ENCODE measurements at places on chromosomes 2 and 18. TPM values are rescaled to one million over a fixed set of nuclear protein-coding genes. Genes with fewer than 3 reads are reported as not detected.
A peak's percentile ranks its signal among the peaks of the same experiment; 100 is the strongest.

- DNase-seq: no peak
Measured at GRCh38 chr18:49874238-49874637, 60.9 kb upstream of the ACAA2 start.

DNA sequence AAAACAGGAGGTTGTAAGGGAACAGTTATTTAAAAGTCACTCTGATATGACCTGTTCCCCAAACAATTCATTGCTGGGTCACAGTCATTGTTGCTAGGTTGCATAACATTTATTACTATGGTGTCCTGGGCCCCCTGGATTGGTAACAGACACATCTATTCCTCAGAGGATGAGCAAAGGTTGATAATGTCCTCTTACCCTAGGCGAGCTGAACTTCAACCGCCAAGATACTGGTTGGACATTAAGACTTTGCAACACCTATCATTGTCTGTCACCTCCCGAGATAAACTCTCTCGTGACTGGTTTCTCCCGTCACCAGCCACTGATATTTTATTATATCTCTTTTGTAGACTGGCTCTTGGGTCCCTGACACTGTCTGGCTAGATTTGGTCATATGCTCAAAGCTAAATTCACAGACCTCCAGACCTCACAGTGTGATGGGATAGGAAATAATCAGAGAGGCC, 361.3 kb downstream of the ZNF521 start:
- DNase-seq: no peak

Gene EN1
- not detected for total RNA-seq

- DNase-seq: no peak
Measured at GRCh38 chr2:189660803-189661147, 484 bp upstream of the ASNSD1 start.

Gene TMEFF2
- total RNA-seq: not detected

Gene MZT2B
- 434 TPM for total RNA-seq

DNA sequence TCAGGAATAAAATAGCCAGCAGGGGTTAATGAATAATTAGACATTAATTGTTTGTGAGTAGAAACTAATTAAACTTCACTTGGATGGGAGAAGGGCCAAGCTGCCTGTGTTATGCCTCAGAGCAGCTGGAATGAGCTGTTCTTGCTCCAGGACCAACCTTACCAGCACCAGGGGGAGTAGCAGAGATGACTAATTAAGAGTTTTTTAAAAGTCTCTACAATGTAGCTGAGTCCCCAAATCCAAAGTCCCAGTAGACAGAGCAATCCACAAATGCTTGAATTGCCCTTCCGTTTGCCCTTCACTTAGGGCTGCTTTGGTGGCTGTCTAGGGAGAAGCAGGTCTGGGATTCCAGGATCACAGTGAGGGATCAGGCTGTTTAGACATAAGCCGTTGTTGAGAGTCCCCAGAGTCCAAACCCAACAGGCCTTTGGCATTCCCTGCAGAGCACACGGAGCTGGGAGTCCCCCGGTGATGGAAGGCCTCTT, 59.4 kb downstream of the RHOB start:
- no peak for DNase-seq

DNA sequence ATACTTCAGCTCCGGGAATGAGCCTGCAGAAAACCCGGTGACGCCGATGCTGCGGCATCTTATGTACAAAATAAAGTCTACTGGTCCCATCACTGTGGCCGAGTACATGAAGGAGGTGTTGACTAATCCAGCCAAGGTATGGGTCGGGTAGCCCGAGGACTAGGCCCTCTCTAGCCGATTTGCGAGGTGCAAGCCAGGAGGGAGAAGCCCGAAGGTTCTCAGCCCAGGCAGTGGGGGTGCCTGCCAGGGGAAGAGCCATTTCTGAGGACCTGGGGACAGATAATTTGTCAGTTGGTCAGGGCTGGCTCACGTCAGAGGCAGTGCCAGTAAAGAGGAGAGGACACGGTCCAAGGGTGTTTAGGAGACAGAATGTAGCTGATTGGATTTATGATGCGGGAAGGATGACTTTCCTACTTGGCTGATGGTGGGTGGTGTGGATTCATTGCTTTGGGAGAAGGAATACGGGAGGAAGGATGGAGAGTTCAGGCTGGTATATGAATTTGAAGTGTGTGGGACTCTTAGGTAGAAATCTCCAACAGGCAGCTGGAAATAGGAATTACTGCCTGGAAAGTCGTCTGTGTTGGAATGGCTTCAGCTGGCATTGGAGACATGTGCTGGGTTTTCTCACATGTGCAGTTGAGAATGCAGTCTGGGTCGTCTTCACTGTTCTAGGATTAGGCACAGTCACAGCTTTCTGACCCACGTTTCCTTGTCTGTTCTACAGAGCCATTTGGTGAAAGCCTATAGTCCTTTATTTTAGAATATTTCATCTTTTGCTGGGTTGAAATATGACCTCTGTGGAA, 874 bp downstream of the NDUFAF7 start:
- DNase-seq: no peak

- peak; percentile 57 for DNase-seq
Measured at GRCh38 chr2:151637271-151637781, 97.0 kb downstream of the NEB start.

DNA sequence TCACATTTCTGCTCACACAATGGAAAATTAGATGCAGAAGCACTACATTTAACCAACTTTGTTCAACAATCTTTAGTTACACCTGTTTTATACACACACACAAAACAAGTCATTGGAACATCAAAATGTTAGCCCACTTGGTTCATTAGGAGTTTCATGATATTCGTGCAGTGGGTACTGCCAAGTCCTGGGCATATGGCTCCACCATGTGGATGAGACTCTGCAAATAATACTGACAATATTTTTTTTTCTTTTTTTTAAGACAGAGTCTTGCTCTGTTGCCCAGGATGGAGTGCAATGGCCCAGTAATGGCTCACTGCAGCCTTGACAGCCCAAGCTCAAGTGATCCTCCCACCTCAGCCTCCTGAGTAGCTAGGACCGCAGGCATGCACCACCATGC, 34.5 kb upstream of the GRB14 start:
- no peak for DNase-seq

- DNase-seq: no peak
Measured at GRCh38 chr18:23337599-23338444, 115.3 kb upstream of the RIOK3 start.

Gene AGXT
- not detected for total RNA-seq

DNA sequence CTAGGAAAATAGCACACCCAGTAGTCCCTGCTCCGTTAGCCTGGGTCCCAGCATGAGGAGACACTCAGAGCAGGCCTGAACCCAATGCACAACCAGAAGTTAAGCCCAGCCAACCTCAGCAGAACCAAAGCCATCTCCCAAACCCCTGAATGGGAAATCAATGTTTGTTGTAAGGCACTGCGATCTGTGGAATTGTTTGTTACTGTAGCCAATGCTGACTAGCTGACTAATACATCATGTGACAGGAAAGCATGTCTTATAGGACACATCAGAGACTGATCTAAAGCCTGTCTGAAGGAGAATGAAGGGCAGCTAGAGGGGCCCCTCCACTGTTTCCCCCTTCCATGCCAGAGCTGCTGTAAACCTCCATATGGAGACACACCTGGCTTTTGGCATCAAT, 96.4 kb downstream of the MARCHF4 start:
- DNase-seq: no peak

DNA sequence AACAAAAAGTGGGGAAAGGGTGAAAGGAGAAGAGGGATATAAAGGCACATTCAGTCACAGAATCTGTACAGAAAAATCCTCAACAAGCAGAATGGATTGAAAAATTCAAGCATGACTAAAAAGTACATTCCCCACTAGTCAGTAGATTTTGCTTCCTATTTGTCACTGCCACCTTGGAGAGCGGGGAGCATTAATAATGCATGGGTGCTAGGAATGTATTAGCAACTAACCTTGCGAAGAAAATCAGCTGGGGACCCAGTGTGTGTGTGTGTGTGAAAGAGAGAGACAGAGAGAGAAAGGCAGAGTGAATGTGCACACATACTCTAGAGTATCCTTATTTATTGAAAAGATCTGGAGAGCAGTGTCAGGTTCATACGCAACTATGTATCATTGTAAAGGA, 968.7 kb upstream of the ZEB2 start:
- no peak for DNase-seq

DNA sequence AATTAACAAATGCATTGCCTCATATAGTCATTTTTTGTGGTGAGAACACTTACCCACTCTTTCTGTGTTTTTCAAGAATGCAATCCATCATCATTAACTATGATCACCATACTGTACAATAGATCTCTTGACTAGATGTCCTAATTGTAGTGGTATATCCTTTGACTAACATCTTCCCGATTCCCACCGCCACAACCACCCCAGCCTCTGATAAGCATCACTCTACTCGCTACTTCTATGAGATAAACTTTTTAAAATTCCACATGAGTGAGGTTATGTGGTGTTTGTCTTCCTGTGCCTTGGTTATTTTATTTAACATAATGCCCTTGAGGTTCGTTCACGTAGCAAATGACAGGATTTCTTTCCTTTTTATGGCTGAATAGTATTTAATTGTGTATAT, 6.6 kb downstream of the VWA3B start:
- DNase-seq: no peak

Gene GPR39
- not detected for total RNA-seq

Gene UGT1A4
- total RNA-seq: not detected

Gene TMEM17
- total RNA-seq: not detected
